ENCODE measurements at places on chromosomes 5 and 9.

- no peak for DNase-seq
- no peaks in the 10 kb centered on the region for H3K27me3 ChIP-seq
Measured at GRCh38 chr5:110842948-110843347, 104.1 kb downstream of the SLC25A46 start.

DNA sequence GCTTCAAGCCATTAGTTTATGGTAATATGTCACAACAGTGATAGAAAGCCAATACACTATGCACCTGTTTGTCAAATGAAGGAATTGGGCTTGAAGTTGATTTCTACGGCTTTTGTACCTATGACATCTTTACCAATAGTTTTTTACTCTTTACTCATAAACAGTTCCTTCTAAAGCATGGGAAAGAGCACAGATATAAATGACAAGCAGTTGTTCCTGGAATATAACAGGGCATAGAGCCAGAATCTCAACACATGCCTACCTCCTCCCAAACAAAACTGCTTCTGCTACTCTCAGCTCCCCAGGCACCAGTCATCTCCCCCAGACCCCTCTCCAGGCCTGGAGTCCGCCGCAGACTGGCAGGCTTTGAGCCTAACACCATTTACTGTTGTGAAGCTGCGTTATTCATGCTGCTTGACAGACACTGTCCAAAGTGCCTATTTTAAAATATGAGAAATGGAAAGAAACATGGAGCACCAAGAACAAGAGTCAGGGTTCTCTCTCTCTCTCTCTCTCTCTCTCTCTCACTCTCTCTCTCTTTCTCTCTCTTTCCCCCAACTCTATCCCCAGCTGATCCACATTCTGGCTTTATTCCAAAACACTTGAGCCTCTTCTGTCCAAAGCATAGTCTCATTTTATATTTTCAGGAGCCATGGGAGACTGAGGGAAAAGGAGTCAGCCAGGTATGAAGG is 111.6 kb downstream of the ADRB2 start:
- H3K4me1 ChIP-seq = no peaks in the 10 kb centered on the region
- H3K4me3 ChIP-seq = no peak overlapping the region
- DNase-seq = no peak
- H3K27ac ChIP-seq = no peak overlapping the region
- no peaks in the 10 kb centered on the region for H3K36me3 ChIP-seq
- H3K27me3 ChIP-seq = no peaks in the 10 kb centered on the region

- no peak for DNase-seq
- H3K36me3 ChIP-seq = no peaks in the 10 kb centered on the region
- H3K4me1 ChIP-seq = no peaks in the 10 kb centered on the region
- H3K27ac ChIP-seq = no peak overlapping the region
- H3K27me3 ChIP-seq = no peaks in the 10 kb centered on the region
Measured at GRCh38 chr9:137952976-137953666, 75.5 kb downstream of the CACNA1B start.

DNA sequence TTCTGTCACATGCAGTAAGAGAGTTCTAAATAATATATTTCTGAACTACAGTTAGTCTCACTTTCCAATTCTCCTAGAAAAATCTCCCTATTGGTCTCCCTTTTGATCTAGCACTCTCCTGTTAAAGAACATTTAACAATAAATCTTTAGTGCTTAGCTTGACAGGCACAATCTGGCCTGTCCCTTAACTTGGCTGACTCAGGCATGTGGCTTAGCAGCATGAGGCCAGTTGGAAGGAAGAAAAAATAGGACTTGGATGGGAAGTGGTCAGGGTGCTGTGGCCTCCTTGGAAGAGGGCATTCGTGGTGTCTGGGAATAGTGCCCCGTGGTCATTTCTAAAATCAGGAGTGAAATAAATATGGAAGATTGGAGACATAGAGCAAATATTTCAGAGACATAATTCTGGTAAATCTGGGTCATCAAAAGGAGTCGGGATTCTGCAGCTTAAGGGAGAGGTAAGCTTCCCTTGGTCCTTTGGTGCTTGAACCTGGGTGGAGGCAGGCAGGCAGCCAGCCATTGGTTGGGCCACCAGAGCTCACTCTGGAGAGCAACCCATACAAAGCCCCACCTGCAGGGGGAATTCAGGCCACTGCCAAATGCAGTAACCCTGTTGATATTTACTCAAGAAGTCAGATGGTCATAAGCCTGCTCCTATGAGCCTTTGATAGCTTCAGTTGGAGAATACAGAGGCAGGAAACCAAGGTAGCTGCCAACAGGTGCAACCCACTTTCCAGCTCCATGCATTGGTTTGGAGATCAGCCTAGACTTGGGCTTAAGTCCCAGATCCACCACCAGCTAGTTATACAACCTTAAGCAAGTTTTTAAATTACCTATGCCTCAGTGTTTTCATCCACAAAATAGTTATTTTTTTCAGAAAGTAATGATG is 28.8 kb upstream of the TLE4 start:
- no peaks in the 10 kb centered on the region for H3K27me3 ChIP-seq
- H3K4me1 ChIP-seq = peaks cover 2% of the 10 kb centered on the region
- H3K4me3 ChIP-seq = no peak overlapping the region
- no peaks in the 10 kb centered on the region for H3K36me3 ChIP-seq
- no peak for DNase-seq
- no peak overlapping the region for H3K27ac ChIP-seq

- no peak overlapping the region for H3K27ac ChIP-seq
- no peak for DNase-seq
- H3K27me3 ChIP-seq = no peaks in the 10 kb centered on the region
- no peak overlapping the region for H3K4me3 ChIP-seq
- H3K4me1 ChIP-seq = peaks cover 8% of the 10 kb centered on the region
Measured at GRCh38 chr5:142971303-142972013, 201.3 kb downstream of the ARHGAP26 start.

- no peaks in the 10 kb centered on the region for H3K27me3 ChIP-seq
- DNase-seq = no peak
- no peaks in the 10 kb centered on the region for H3K4me1 ChIP-seq
- H3K4me3 ChIP-seq = no peak overlapping the region
- no peaks in the 10 kb centered on the region for H3K36me3 ChIP-seq
- H3K27ac ChIP-seq = no peak overlapping the region
Measured at GRCh38 chr5:13859270-13860065, 85.0 kb downstream of the DNAH5 start.

- no peak overlapping the region for H3K27ac ChIP-seq
- DNase-seq = no peak
Measured at GRCh38 chr9:13673348-13673747, 393.9 kb upstream of the MPDZ start.

DNA sequence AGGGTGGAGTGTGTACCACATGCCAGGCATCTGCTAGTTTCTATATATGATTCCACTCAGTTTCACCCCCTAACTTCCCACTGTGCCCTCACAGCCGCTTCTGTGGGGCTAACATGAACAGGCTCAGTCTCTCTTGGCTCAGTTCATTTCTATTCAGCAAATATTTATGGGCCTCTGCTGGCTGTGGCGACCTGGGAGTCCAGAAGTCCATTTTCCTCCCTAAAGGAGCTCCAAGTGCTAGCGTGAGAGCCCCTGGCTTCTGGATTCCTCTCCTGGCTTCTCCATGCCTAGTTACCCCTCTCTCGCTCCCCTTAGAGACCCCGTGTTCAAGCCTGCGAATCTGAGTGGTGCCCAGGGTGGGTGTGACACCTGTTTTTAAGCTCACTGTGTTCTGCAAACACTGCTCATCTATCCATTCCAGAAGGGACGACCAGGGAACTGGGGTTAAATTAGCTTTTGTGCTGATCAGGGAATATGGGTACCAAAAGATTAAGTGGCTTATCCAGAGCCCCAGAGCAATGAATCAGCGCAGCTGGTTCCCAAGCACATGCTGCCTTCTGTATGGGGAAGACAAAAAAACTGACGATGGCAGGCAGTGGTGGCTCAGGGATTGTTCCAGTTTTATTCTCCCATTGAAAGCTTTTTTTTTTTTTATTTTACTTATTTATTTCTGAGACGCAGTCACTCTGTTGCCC is 57.6 kb downstream of the HMCN2 start:
- H3K36me3 ChIP-seq = no peaks in the 10 kb centered on the region
- no peak for DNase-seq
- no peaks in the 10 kb centered on the region for H3K4me1 ChIP-seq
- H3K27ac ChIP-seq = no peak overlapping the region
- no peak overlapping the region for H3K4me3 ChIP-seq

DNA sequence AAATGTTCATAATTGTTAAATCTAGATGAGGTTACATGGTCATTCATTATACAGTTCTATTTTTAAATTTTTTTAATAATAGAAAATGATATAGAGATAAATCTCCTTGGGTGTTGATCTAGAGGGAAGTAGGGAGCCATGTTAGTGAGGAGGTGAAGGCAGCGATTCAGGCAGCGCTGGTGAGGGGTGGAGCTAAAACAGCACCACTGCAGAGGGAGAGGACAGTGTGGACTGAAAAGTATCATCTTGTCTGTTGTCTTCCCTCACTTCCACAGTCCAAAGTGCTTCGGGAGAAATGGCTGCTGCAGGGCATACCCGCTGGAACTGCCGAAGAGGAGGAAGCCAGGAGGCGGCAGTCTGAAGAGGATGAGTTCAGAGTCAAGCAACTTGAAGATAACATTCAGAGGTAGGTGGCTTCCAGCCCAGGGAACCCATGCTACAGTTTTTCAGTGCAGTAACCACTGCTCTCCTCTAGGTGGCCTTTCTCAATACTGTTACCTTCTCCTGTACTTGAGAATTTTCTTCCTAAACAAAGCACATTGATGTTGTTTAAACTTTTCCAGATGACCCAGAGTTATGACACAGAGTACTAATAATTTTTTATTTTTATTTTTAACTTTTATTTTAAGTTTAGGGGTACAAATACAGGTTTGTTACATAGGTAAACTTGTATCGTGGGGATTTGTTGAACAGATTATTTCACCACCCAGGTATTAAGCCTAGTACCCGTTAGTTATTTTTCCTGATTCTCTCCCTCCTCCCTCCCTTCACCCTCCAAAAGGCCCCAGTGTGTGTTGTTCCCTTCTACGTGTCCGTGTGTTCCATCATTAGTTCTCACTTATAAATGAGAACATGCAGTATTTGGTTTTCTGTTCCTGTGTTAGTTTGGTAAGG is 100.5 kb downstream of the PALM2AKAP2 start:
- H3K4me1 ChIP-seq = peaks cover 3% of the 10 kb centered on the region
- no peaks in the 10 kb centered on the region for H3K27me3 ChIP-seq
- H3K4me3 ChIP-seq = no peak overlapping the region
- no peak overlapping the region for H3K27ac ChIP-seq

- H3K36me3 ChIP-seq = no peaks in the 10 kb centered on the region
- DNase-seq = no peak
- no peaks in the 10 kb centered on the region for H3K4me1 ChIP-seq
- H3K27ac ChIP-seq = no peak overlapping the region
- no peak overlapping the region for H3K4me3 ChIP-seq
Measured at GRCh38 chr9:27247756-27248155, 49.2 kb downstream of the EQTN start.

GRCh38 chr5:23014266-23014665 is 161.1 kb upstream of the CDH12 start:
- no peak overlapping the region for H3K27ac ChIP-seq
- H3K4me3 ChIP-seq = no peak overlapping the region
- H3K27me3 ChIP-seq = no peaks in the 10 kb centered on the region
- no peaks in the 10 kb centered on the region for H3K36me3 ChIP-seq

DNA sequence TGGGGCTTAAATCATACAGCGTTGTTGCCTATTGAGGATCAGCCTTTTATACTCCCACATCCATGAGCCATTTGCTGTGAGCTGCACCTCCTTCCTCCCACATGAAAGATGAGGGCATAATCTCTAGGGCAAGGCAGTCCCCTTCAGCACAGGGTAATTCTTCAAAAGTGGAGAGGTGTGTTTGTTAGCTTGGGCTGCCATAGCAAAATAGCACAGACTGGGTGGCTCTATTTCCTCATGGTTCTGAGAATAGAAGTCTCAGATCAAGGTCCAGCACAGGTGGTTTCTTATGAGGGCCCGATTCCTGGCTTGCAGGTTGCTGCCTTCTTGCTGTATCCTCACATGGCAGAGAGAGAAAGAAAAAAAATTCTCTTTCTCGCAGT is 121.8 kb upstream of the SLC12A2 start:
- H3K4me1 ChIP-seq = no peaks in the 10 kb centered on the region
- H3K27ac ChIP-seq = no peak overlapping the region
- H3K27me3 ChIP-seq = no peaks in the 10 kb centered on the region
- H3K4me3 ChIP-seq = no peak overlapping the region
- no peaks in the 10 kb centered on the region for H3K36me3 ChIP-seq

- H3K36me3 ChIP-seq = no peaks in the 10 kb centered on the region
- no peaks in the 10 kb centered on the region for H3K27me3 ChIP-seq
- no peak for DNase-seq
- no peak overlapping the region for H3K4me3 ChIP-seq
Measured at GRCh38 chr5:59246145-59246869, 647.2 kb downstream of the PDE4D start.

Measured in CD4-positive, alpha-beta T cell (primary cell).